ENCODE measurements at places on chromosomes 5 and 9.

- DNase-seq, result no peak
Observed at GRCh38 chr9:117796681-117797080, 92.5 kb downstream of the TLR4 start.

GRCh38 chr9:17349831-17350230 is 215.0 kb downstream of the CNTLN start:
- no peak for DNase-seq

DNA sequence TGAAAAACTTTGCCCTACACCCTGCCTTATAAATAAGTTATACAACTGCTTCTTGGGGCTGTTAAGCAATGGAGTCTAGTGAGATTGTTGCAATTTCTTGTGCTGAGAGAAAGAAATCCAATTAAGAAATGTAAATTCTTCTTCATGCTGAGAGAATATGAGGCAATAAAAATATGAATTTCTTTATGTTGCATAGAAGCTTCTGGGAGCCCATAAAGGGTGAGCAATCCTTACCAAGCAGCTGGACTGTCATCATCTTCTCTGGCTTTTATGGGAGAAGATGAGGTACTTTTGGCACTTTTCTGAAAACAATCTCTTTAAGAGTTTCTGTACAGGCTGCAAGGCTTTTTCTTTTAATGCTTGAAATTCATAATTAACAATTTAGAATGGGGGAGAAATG is 204.3 kb downstream of the DMRTA1 start:
- DNase-seq, result no peak

DNA sequence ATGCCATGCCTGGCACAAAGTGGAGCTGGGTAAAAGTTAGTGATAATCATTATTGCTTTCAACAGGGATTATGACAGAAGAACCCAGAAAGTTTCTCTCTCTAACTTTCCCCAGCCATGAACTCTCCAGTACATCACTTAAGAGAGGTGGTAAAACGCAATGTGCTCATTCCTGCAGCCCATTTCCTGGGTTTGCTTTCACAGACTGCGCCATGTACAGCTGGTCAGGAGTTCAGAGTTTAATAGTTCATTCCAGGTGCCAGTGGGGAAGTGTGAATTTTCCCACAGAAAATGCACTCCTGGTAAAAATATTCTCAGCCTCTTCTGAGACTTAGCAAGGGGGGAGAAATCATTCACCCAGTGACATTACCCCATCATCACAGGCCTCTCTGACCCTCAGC is 35.5 kb downstream of the ADAM19 start:
- no peak for DNase-seq

GRCh38 chr9:91426123-91426745 is 2.6 kb upstream of the NFIL3 start:
- peak; percentile 50 for DNase-seq

- no peak for DNase-seq
Observed at GRCh38 chr5:171714261-171714660, 71.4 kb upstream of the SMIM23 start.

- DNase-seq, result no peak
Observed at GRCh38 chr5:95221234-95221633, 63.7 kb downstream of the MCTP1 start.

GRCh38 chr5:71925608-71926091 is 181.6 kb upstream of the MAP1B start:
- no peak for DNase-seq

All from NCI-H82 (cell line).